ENCODE measurements at places on chromosomes 11 and 22.

- no peak for DNase-seq
Measured at GRCh38 chr11:86948733-86949132, 6.5 kb downstream of the FZD4 start.

- DNase-seq = no peak
Measured at GRCh38 chr22:19821523-19822300, 33.0 kb downstream of the GNB1L start.

DNA sequence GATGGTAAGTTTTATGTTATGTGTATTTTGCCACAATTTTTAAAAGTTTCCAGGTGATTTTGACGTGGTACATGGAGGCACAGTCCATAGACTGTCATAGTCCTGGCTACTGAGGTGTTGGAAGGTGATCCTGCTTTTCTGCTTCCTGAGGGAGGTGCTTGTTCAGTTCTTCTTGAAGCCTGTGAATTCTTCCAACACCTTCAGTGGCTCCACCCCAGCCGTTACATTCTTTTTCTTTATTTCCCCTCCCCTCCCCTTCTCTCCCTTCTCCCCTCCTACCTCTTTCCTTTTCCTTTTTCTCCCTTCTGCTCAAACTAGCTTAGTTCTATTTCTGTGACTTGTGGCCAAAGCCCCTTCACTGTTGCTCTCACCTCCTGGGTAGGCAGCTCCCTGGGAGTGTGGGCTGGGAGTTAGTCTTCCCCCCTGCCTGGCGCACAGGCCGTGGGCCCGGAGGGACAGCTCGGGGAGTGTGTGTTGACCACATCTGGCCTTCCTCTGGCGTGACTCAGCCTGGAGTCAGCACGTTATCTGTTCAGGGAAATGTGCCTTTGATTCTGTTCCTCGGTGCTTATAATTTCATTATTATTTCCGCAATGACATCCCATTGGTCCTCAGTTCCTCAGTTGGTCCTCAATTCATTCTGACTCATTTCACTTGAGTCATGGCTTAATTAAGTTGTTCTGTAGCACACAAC is 566.2 kb downstream of the TBC1D22A start:
- DNase-seq = no peak

DNA sequence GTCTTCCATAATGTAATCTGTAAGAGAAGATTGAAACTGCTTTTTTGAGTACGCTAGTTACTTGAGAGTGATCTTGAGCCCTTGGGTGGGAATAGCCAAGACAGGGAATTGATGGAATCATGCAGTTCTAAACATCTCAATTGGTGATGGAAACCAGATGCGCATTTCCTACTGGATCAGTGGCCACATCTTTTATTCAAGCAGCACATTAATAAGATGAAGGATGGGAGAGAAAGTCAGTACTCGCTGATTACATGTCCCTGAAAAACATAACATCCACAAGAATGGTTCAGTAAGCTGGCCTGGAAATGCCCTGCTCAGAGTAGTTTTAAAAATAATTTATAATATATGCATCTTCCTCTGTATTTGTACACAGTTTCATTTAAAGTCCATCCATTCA is 833.8 kb downstream of the JRKL start:
- no peak for DNase-seq

GRCh38 chr11:46009647-46010046 is 87.2 kb downstream of the LARGE2 start:
- no peak for DNase-seq

- no peak for DNase-seq
Measured at GRCh38 chr22:46844606-46845210, 82.3 kb downstream of the TBC1D22A start.

GRCh38 chr11:11543656-11544055 is 78.1 kb downstream of the GALNT18 start:
- DNase-seq = no peak

DNA sequence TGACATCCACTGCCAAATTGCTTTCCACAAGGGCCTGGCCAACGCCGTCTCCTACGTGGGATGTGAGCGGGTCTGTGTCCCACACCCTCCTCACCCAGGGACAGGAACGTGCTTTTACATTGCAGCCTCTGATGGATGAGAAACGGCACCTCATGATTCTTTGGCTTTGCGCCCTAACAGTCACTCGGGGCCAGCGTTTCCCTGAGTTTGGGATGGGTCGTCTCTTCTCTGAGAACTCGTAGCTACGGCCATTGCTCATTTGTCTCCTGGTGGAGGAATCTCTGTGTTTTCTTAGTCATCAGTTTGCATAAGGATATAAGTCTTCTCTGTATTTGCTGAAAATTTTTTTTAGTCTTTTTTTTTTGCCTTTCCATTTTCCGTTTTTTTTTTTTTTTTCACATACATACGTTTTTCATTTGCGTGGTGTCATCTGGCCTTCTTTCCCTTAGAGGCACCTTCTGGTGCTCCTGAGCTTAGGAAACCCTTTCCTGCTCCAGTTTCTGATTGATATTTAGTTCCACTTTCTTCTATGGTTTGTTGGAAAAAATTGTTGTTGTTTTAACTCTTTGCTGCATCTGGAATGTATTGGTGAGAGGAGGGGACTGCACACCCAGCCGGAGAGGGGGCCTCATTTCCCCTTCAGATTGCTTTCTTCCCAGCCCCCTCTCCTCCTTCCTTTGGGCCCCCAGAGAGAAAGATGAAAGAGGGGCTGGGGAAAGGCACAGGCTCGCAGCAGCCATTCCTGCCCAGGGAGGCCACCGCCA is 12.0 kb downstream of the TNNT3 start:
- no peak for DNase-seq

- DNase-seq = no peak
Measured at GRCh38 chr11:26993965-26994457, at the start of gene FIBIN. FIBIN (plus strand) TSS chr11:26994112; CDS start chr11:26994527, 415 bp downstream.

DNA sequence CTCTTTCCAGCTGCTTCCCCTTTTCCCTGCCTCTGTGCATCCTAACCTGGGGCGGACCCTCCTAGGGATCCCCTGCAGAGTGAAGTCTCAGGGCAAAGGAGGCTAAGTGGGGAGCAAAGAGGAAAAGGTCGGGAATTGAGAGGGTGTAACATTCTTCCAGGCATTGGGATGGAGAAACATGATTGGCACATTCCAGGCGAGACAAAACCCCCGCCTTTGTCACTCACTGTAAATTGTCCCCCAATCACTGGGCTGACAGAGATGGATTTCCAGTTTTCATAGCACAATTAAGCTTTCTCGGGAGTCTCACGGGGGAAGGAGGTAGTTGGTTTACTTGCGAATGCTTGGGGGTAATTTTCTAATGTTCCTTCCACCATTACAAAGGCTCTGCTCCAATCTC is 74.9 kb downstream of the MIAT start:
- DNase-seq = no peak

DNA sequence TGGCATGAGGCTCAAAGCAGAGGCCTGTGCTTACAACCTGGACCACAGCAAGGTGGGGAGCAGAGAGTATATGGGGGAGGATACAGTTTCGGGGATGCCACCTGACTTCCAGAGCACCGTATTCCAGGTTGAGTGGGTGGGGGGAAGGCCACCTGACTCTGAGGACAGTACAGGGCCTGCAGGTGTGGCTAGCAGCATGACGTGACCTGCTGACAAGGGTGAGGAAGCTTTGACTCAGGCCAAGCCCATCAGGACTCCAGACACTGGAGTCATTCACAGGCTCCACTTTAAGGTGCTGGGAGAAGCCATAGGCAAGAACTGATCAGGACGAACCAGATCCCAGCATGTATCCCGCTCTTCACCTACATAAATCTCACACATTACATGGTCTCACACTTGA is 34.6 kb upstream of the CRTAM start:
- DNase-seq = no peak

- no peak for DNase-seq
Measured at GRCh38 chr22:37275134-37275533, 7.2 kb upstream of the CYTH4 start.

DNA sequence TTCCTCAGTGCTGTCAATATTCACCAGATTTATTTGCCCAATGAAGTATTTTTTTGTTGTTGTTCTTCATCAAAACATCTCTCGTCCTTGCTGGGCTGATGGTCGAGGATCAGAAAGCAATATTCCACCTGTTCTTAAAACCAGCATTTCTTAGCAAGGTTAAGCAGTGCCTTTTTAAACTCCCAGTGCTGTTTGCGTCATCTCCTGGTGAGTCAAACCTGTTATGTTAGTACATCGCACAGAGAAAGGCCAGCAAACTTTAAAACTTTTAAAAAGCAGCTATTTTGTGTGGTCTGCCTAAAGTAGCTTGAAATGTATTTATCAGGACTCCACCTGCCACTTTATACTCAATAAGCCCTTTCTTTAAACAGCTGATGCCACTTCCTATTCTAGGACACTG is 802.0 kb downstream of the KCNA4 start:
- DNase-seq = no peak

DNA sequence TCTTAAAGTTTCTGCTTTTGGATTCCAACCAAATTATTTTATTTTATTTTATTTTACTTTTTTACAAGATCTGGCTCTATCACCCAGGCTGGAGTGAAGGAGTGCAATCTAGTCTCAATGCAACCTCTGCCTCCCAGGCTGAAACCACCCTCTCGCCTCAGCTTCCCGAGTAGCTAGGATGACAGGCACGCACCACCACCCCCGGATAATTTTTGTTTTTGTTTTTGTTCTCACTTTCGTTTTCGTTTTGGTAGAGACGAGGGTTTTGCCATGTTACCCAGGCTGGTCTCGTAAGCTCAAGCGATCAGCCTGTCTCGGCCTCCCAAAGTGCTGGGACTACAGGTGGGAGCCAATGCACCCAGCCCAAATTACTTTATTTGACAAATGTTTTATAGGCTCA is 219.8 kb downstream of the ETS1 start:
- DNase-seq = peak; percentile 52

DNA sequence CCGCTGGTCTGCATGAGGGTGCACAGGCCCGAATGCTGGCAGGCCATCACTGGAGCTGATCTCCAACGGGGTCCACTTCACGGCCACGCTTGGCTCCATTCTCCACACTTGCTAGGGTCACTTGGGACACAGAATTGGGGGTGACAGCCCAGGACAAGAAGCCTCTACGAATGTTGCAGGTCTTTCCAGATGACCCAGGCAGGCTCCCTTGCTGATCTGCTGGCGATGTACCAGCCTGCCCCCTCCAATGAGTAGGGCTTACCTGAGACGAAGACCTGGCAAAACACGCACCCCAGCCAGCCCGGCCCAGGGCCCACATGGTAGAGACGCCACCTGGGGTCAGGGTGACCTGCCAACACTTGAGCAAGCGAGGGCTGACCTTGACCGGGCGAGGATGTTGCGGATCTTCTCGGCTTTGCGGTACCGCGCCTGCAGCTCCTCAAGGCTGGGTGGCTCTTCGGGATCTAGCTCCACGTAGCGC is 44.9 kb downstream of the C11orf58 start:
- no peak for DNase-seq

DNA sequence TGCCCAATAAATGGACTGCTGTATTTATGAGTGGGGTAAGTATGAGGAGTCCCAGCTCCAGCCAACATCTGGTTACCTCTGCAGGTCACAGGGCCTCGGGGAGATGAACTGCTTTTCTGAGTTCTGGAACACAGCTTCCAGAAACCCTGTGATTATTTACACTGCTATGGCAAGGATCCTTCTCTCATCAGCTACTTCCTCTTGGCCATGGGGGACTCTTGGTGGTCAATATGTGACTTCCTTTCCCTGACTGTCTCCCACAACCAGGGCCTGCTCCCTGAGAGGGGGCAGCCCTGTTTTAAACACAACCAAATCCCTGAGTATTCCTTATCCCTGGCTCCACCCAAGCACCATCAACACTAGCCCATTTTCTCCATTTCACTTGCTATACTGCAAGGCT is 10.0 kb downstream of the RHOG start:
- no peak for DNase-seq

GRCh38 chr11:44911029-44911814 is 39.5 kb downstream of the TP53I11 start:
- peak; percentile 88 for DNase-seq

- no peak for DNase-seq
Measured at GRCh38 chr11:2521081-2521732, 76.4 kb downstream of the KCNQ1 start.

DNA sequence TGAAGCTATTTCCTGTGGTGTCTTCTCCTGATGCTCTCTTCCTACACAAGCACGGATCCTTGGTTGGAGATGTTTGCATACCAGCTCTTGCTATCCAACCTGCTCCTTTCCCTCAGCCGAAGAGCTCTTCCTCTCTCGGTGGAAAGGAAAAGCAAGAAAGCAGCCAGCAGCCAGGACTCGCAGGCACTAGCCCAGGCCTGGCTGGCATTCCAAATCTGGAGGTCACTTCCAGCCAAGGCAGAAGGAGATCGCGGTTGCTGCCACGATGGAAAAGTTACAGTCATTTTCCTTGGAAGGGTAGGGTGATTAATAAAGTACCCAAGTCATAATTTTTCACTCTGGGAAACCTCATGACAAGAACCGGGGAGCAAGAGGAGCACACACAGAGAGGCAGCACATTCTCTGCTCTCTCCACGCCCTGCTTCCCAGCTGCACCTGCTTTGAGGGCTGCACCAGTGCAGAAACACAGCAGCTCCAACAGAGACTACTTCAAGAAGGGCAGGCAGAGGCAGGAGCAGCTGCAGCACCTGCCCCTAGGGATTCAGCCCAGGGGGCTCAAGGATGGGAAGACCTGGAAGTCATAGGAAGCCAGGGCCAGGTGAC is 399.3 kb downstream of the CADM1 start:
- DNase-seq = no peak

DNA sequence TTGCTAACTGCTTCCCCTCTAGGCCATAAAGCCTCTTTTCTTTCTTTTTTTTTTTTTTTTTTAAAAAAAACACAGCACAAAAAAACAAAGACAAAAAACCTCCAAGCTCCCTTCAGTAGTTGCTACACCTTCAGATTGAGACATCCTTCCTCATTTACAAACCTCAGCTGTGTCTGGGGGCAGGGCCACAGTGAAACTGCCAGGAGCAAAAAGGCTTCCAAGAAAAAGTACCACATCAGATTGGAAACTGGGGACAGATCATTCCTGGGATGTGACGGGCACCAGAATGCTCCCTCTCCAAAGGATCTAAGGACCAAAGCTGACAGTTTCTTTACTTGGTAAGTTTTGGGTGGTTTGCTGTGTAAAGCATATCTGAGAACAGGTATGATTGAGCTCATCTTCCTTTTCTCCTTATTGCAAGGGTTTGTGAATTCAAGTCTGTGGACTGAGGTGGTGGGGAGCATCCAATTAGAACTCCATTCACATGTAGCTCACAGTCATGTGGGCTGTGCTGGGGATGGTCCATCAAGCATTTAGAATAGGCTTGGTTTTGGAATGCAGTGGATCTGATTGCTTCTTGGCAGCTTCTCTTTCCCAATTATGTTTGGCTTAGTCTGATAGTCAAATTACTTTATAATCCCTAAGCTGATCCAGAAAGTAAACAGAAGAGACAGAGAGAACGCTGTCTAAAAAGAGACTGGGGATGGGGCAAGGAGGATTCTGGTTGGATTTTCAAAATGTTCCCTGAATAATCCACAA is 705 bp downstream of the BBOX1 start:
- no peak for DNase-seq

GRCh38 chr11:16347928-16348685 is 8.2 kb downstream of the SOX6 start:
- no peak for DNase-seq

DNA sequence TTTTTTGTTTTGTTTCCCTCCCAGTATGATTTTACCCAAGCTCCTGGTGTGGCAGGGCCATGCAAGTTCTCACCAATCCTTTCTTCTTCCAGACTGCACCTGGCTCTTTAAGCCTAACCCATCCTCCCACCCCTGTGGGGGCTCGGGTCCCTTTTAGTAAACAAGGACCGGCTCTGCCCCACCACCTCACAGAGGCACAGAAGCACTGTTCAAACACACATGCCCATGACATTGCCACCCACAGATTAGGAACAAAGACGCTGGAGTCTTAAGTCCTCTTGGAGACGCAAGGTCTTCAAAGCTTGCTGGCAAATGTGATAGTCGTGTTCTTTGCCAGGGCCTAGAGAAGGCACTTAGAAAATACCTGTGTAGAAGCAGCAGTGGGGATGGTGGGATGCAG is 18.9 kb downstream of the UQCR10 start:
- no peak for DNase-seq

Measured in activated T-cell treated with anti-CD3 and anti-CD28 coated beads, Interleukin-2, amount 50 U/mL, for 48 hours (primary cell).